ENCODE measurements at places on chromosomes 1 and 21.

GRCh38 chr1:211684791-211685190 lies 9.4 kb upstream of the NEK2 start:
- no peak for DNase-seq

DNA sequence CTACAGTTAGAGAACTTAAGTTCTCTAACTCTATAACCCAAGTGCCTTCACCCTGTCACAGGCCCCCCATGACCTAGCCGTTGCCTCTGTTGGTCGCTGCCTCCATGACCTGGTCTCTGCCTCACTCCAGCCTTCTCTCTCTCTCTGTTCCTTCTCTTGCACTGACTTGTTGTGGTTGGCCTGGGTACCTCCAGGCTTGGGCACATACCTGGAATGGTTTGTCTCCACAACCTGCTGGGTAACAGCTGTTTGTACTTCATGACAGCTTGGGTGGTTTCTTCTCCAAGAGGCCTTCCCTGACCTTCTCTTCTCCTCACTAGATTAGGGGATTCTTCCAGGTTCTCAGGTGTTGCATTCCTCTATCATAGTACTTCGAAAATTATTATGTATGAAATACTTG lies 371.6 kb upstream of the USP24 start:
- no peak for DNase-seq

DNA sequence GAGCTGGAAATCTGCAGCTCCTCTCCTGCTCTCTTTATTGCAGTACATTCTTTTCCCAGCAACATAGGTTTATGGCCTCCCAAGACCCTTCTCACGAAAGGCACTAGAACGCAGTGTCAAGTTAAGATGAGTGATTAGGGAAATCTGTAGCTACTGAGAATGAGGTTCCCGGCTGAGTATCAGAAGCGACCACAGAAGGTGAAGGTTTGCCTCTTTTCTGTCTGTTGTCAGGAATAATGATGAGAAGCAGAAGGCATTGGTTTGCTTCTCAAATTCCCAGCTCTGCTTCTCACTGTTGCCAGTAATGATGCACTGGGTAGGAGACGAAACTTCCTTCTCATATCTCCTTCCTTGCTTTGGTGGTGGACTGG lies 128.4 kb downstream of the NTMT2 start:
- no peak for DNase-seq

DNA sequence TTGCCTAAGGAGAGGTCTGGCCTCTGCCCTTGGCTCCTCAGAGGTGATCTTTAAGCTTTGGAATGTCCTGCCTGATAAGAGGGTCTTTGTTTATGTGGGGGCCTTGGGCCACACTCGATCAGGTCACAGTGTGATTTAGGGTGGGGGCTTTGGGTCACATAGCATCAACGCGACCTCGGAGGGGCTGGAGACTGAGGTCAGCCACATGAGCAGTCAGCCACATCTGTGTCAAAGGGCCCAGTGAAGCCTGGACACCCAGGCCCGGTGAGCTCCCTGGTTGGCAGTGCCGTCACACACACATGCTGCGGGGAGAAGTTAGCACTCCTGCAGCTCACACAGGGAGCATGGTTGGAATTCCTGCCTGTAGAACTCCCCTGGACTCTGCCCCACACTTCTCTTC lies 345.0 kb downstream of the NPHP4 start:
- no peak for DNase-seq

GRCh38 chr1:8878448-8878697 lies at the start of gene ENO1:
Gene ENO1 (minus strand): TSS chr1:8878686. CDS start chr1:8874908, 3,778 bp downstream.
- DNase-seq, result no peak

DNA sequence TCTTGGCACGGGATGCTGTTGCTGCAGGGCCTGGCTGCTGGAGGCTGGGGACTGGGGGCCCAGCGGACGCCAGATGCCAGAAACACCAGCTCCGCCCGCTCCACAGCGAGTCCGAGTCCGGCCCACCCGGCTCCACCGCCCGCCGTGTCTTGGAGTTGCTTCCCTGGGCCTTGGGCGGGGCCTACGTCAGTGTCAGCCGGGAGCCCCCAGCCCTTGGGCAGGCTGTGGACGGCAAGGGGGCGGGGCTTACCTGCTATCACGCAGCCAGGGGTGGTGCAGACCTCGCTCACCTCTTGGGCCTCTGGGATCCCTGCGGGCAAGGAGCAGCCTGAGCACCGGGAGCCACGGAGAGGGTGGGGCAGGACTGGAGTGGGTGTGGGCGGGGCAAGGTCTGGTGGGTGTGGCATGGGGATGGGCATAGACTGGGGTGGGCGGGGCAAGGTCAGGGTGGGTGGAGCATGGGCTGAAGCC lies 21.8 kb downstream of the MMEL1 start:
- no peak for DNase-seq

DNA sequence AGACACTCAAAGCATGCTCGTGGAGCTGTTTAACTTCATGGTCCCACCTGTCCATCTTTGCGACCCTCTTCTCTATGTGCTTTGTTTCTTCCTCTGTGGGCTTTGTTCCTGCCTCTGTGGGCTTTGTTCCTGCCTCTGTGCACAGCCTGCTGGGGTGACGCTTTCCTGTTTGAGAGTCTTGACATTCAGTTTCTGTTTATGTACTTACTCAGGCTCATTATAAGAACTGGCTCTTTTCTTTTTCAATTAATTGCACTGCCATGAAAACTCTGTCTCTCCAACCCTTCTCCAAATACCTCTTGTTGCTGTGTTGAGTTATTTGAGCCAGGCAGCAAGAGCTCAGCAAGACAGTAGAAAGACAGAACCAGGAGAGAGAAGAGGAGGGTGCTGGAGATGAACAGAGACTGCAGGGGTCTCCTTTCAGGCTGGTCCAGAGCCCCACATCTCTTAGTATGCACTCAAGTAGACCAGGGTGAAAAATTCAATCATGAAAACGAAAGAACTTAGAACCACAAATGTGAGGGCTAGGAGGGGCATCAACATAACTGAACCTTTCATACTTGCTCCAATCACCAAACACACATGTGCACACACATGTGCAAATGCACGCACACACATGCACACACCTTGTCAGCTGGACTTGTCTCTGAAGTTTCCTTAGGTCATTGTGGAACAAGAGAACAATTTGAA lies 88.3 kb upstream of the SGIP1 start:
- peak; percentile 70 for DNase-seq

DNA sequence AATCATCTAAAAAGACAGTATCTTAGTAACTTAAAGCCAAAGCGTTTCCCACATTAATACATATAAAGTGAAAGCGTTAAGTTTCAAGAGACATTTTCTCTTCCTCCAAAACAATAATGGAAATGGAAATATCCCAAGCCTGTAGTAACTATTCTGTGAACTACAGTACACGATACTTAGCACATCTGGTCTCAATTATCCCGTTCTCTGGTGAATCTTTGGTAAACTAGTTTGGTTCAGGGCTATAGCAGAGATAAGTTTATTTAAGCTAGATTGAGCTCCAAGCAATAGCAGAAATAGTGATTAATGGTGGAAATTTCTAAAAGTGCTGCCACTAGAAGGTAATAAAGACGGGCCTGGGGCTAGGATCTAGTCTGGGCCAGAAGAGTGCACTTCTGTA lies 55.2 kb downstream of the PCNX2 start:
- DNase-seq, result no peak

- no peak for DNase-seq
Measured at GRCh38 chr1:112793631-112794565, 78.8 kb upstream of the PPM1J start.

GRCh38 chr1:224540535-224540934 lies 75.6 kb upstream of the CNIH3 start:
- no peak for DNase-seq

- DNase-seq, result no peak
Measured at GRCh38 chr1:217089361-217090014, 366.3 kb upstream of the ESRRG start.

GRCh38 chr1:114340892-114341291 lies 170.1 kb downstream of the TRIM33 start:
- no peak for DNase-seq

DNA sequence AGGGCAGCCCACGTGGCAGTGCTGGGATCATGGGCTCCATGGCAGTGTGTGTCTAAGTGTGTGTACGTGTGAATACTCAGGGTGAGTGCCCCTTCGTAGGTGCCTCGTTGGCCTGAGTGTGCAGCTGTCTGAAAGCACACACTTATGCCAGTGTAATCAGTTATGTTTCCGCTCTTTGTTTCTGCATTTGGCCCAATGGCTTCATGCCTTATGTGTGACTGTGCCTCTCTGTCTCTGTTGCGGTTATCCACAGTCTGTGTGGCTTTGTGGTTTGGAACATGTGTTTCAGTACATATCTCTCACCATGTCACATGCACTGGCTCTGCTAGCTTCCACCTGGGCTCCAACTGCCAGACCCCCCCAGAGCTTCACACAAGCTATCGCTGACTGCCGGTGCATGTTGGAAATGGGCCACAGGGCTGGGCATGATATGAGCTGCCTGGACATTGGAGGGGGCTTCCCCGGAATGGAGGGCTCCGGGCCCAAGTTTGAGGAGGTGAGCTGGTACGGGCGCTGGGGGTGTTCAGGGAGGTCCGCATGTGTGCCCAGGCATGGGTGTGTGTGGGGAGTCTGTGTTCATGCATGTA lies 70.3 kb upstream of the TINAGL1 start:
- no peak for DNase-seq

DNA sequence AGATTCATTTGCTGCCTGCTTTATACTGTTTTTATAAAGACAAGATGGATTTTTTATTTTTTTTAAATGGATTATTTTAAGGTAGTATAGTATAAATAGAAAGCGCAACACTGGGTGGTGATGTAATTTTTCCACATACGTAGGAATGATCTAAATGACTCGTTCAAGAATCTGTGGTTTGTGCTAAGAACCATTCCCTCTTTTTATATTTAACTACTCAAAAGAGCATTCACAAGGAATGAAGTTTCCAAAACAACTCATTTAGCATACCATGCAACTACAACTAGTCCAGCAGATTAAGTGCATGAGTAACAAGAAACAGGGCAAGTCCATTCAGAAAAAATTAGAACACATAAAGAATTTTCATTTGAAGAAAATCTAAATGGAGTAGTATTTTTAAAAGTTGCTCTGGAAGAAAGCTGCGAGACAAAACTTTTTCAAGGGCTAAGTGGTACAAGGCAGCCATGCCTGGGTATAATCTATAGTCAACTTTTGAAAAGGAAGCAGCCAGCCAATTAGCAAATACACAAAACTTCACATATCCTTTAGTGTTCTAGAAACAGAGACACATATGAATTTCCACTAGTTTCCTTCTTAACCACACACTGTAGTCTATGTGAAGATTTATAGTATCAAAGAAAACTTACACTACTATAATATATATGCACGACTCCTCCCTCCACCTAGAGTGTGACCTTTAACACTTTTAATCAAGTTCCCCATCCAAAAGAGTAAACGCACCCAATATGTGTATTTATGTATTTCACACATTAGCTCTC lies 23.4 kb downstream of the GTF2B start:
- DNase-seq, result no peak

DNA sequence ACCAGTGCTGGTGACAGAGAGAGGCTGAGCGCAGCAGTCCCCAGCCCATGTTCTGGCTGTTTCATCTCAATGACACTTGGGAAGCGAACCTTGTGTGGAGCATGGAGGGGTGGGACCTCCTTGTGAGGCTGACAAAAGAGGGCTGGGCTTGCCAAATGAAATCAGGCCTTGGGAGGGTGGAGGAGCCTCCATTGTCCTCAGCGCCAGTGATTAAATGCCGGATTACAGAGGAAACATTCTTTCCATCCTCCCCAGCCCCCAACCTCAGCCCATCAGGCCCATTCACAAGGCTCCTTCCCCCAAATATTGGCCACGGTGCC lies 63.3 kb upstream of the PAXBP1 start:
- no peak for DNase-seq

DNA sequence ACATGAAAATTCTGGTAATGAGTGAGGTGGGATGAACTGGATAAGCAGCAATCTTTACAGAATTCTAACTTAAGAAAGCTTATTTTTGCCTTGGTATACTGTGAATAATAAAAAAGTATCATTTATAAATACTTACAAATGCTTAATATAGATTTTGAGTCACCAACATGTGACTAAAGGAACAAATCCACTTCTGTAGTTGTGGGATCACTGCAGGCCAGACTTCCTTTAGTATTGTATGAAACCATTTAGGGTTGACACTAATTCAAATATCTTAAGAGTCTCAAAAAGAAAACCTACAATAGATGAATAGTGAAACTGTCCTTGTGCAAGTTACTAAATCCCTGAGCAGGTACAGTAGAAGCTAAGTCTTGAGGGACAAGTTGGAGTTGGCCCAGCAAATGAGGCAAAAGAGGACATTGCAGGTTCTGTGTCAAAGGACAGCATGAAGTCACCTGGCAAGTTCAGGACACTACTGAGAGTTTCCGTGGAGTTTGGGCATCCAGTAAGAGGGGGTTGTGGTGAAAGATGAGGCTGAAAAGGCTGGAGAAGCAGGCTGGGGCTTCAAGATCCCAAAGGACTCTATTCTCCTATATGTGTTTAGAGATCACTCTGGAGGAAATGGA lies 5.9 kb upstream of the THEM4 start:
- DNase-seq, result no peak

- DNase-seq, result no peak
Measured at GRCh38 chr1:30679201-30679975, 44.0 kb downstream of the MATN1 start.

GRCh38 chr1:86503406-86504136 lies 34.8 kb downstream of the CLCA1 start:
- no peak for DNase-seq

GRCh38 chr1:203189951-203190352 lies 3.4 kb upstream of the CHI3L1 start:
- no peak for DNase-seq

DNA sequence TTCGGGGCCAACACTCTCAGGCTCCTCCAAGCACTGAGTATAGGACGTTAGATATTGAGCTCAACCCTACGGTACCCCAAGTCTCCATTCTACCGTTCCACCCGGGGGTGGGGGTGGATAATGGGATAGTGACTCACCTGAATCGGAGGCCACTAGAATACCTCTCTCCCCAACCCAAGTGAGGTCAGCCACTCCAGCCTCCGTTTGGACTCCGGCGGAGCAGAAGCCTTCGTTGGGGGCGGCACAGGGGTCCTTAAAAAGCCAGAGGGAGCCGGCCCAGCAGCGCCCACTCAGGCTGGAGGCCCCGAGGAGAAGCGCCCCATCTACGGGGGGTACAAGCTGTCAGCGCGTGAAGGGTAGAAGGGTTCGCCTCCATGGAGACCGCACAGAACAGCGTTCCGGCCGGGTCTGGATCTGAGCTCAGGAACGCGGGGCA lies 556 bp downstream of the WDR77 start:
- DNase-seq, result peak; percentile 17

GRCh38 chr1:818618-819291 lies 105.0 kb upstream of the SAMD11 start:
- no peak for DNase-seq

Data from CD4-positive, alpha-beta T cell treated with Interleukin-2 at 100 ng/mL for 4 hours (primary cell).